ENCODE measurements at places on chromosomes 4 and X.

- DNase-seq, result no peak
Measured at GRCh38 chr4:173230062-173230461, 61.5 kb downstream of the GALNT7 start.

DNA sequence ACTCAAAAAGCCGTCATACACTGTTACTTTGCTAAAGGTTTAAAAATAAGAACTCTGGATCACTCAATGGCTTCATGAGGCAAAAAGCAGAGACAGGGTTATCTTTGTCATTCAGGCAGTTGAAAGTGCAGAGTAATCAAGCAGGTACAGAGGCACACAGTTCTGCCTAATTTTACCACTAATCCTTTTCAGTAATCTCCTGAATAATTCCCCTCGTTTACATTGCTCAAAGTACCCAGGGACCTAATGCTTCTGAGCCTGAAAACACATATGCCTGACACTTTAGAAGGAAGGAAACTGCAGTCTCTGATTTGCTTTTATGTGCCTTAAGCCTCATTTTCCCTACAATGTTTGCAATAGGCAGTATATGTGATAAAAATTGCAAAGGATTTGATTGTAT is 71.4 kb upstream of the TRAM1L1 start:
- no peak for DNase-seq

DNA sequence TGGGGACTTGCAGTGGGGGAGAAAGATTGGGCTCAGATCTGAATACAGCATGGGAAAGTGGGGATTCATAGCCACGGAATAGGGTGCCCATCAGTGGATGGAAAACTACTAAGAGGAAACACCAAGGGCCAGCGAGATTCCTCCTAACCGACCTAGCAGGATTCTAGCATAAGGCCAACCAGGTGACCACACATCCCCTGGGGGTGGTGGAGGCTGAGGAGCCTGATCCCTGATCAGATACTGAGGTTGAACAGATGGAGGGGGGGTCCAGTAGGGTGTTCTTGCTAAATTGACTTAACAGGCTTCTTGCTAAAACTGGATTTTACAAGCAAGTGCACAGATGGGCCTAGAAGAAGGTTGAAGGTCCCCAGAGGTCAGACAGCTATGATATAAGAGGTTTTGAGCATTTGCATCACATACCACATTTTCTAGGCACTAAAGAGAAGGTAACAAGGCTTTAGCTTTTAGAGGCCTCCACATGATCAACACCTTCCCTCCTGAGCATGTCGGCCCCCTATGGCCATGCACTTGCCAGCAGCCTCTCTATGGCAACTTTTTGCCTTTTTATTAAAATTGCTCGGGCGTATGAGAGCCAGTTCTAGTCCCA is 69.1 kb upstream of the PUDP start:
- DNase-seq, result no peak

DNA sequence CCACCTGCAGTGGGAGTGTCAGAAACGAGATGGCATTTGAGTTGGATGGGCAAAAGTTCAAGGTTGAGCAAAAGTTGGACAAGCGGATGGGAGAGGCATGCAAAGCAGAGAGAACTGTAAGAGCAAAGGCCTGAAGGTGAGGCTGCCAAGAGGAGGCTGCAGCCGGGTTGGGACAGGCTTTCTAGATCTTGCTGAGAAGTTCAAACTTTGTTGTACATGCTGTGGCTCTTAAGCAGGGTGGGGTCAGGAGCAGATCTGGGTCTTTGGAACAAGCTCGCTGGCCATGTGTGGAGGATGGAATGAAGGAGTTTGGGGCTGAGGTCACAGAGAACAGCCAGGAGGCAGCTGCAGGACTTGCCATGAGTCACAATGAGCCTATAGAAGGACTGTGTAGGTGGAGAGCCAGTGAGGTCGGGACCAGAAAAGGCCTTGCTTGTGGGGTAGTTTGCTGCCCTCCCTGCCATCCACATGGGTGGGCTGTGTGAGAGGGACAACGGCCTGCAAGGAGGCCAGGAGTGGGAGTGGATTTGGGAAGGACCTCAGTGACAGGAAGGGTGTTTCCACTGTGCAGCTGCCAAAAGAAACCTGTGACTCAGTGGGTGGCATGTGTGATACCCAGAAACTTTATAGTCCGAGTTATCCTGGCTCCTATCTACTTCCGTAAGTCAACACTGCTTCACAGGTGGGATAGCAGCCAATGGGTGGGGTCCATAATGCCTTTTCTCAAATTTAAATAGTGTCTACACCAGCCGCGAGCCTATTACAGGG is 210.4 kb downstream of the MID1IP1 start:
- DNase-seq, result no peak

DNA sequence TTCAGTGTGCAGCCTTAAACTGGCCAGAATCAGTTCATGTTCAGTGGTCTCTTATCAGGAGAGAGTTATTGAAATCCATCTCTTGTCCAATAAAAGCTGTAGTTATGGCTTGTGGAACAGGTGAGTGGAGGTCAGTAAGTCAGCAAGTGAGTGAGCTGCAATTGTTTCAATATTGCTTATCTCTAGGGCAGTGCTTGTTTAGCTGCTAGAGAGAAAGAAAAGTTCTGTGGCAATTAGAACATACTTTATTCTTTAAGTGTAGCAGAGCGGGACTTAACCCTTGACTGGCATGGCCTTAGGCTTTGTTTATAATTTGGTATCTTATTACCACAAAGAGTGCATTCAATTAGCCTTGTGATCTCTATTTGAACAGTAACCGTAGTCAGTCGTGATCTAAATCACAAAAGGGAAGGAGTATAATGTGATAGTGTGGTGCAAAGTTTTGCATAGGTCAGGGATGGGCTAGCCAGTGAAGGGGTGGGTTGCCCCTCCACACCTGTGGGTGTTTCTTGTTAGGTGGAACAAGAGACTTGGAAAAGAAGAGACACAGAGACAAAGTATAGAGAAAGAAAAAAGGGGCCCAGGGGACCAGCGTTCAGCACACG is 6.9 kb upstream of the ETDC start:
- no peak for DNase-seq

GRCh38 chr4:6974138-6974848 is 64.7 kb downstream of the TBC1D14 start:
- peak; percentile 81 for DNase-seq

DNA sequence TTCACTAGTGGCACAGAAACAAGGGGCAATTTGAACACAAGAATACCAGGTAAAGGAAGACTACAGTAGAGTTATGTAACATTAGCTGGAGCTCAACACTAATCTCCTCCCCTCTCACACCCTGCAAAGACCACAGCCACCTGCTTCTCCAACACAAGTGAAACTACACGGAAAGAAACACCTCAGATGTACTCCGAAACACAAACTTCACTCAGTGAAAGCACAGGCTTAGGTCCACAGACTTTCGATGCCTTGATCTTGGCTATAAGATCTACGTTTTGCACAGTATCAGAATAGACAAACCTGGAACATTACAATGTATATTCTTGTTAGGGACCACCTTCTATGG is 7.6 kb downstream of the ACSL1 start:
- DNase-seq, result no peak

GRCh38 chrX:101415180-101416145 is 7.4 kb downstream of the HNRNPH2 start:
- DNase-seq, result no peak

DNA sequence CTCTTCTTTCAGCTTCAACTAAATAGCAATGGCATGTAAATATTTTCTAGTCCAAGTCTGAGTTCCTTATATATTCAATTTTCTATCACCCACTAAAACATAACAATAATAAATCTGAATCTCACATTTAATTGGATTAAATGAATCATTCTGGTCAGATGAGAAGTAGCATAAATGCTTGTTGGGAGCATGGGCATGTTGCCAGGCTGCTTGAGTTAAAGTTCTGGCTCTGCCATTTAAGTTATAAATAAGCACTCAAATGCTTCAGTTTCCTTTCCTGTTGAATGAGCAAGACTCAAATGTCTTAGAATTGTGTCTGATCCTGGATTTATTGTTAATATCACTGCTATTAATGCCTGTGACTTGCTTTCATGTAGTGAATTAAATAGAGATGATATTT is 496.3 kb downstream of the STPG2 start:
- no peak for DNase-seq

- no peak for DNase-seq
Measured at GRCh38 chr4:55578341-55579010, 13.6 kb downstream of the PDCL2 start.

DNA sequence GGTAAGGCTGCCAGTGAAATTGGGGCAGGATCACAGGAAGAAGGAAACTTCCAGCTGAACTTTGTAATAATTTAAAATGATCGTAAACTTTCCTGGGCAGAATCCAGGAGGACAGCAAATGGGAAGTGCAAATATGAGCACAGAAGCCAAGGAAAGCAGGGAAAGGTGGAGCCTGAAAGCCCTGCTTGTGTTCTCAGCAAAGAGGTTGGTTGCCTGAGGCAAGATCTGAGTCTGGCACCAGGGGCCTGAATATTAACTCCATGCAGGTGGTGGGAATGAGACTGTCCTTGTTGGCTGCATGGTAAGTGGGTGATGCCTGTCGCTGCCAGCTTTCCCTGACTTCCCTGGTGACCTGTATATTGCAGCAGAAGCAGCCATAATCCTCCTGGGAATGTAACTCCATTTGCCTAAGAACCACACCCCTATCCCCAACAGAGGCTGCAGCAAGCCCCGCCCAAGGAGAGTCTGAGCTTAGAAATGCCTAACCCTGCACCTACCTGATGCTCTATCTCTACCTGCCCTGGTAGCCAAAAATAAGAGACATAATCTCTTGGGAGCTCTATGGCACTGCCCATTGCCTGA is 132.0 kb upstream of the HDX start:
- DNase-seq, result no peak

GRCh38 chrX:50813843-50814661 is at the start of gene SHROOM4:
TSS of gene SHROOM4 (minus strand) at chrX:50814194. CDS start at chrX:50814018, 176 bp downstream.
- DNase-seq, result no peak

- no peak for DNase-seq
Measured at GRCh38 chrX:11665168-11666111, at the start of gene ARHGAP6. TSS of gene ARHGAP6 (minus strand) at chrX:11665920. CDS start at chrX:11664828, 1,092 bp downstream.

GRCh38 chr4:45094684-45095083 is 368.3 kb upstream of the GNPDA2 start:
- DNase-seq, result no peak

- DNase-seq, result no peak
Measured at GRCh38 chr4:121510341-121510874, 129.6 kb upstream of the QRFPR start.

- no peak for DNase-seq
Measured at GRCh38 chr4:101685126-101685525, 105.4 kb upstream of the BANK1 start.

GRCh38 chr4:54107951-54108748 is 8.2 kb downstream of the GSX2 start:
- no peak for DNase-seq

GRCh38 chr4:128600996-128601871 is 208.3 kb upstream of the JADE1 start:
- DNase-seq, result no peak

DNA sequence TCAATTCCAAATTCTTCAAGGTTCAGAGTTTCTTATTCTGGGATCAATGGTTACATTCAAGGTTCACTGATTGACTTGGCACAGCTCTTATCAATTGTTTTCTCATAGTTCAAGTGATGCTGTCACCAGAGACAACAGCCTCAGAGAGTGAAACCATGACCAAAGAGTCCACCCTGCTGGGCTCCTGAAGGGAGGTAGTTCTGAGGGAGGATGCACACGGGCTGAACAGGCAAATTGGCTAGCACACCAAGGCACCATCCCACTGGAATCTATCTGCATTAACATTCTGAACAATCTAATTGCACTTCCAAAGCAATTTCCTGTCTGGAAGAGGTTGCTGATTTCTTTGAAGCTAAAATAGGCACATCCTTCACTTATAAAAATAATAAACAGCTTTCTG is 16.6 kb upstream of the GAB1 start:
- no peak for DNase-seq
